ENCODE measurements at places on chromosomes 1 and 21.

GRCh38 chr1:109799445-109799844 is 35.7 kb upstream of the EPS8L3 start:
- no peak for DNase-seq

DNA sequence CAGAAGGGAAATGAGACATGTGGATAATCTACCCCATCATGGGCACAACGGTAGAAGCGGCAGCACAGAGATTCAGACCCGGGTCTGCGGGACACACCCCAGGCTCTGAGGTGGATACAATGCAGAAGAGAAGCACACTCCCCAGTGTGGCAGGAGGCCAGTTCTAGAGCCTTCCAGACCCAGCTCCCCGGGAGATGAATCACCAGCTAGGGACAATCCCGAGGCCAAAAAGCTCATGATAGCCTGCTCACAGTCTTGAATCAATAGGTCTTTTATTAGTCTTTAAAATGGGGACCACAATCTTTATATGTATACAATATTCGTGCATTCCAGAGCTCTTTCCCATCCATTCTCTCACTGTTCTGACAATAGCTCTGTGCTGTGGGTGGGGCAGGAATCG is 57.3 kb upstream of the DIRAS3 start:
- DNase-seq = no peak

- DNase-seq = no peak
Observed at GRCh38 chr1:23558140-23558871, 995 bp downstream of the ID3 start.

- DNase-seq = no peak
Observed at GRCh38 chr1:183227422-183228346, 41.6 kb downstream of the LAMC2 start.

- no peak for DNase-seq
Observed at GRCh38 chr1:247401310-247402119, 14.5 kb upstream of the NLRP3 start.

DNA sequence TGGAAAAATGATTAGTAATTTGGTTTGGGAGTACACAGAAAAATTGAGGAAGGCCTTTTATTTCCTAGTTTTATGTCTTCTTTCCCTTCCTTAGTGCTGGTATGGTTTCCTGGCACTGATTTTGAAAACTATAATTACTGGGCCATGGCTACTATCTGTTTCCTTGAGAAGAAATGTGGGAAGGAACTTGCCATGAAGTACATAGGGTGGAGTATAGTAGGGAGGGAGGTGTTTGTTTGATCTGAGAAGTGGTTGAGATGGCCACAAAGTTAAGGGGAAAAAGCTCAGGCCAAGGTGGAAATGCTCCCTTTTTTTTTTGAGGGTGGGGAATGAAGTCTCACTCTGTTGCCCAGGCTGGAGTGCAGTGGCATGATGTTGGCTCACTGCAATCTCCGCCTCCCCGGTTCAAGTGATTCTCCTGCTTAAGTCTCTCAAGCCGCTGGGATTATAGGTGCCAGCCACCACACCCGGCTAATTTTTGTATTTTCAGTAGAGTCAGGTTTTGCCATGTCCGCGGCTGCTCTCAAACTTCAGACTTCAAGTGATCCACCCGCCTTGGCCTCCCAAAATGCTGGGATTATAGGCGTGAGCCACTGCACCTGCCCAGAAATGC is 11.3 kb downstream of the HJV start:
- DNase-seq = no peak

DNA sequence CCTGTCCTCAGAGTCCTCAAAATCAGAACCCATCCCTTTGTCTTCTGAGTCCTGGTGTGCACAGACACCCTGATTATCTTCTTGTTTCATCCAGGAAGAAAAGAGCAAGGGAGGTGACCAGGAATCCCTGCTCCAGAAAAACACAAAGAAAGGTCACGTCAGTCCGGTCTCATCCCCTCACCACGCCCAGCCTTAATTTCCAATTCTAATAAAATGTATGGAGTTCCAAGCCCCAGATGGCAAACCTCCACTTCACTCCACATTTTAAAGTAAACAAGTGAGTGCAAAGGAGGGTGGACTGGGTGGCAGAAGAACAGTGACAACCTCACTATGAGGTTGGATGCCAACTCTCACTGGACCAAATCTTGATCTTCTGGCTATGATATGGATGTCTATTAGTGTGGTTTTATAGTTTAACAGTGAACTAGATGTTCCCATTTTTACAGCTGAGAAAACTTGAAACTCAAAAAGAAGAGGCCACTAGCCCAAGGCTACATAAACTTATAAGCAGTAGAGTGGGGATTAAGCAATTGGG is 22.0 kb downstream of the ZNF697 start:
- DNase-seq = no peak

DNA sequence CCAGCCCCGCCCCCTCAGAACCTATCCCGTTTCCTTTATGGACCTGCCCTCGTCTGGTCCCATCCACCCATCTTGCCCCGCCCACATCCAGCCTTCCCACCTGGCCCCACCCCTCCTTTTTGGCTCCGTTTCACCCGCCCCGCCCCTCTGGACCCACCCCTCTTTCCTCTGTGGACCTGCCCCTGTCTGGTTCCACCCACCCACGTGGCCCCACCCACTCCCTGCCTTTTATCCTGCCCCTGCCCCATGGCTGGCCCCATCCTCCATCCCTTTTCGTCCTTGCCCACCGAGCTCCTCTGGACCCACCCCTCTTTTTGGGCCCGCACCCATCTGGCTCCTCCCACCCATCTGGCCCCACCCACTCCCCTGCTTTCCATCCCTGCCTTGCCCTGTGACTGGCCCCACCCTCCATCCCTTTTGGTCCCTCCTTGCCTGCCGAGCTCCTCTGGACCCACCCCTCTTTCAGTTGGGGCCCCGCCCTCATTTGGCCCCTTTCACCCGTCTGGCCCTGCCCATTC is 177.3 kb downstream of the CAMTA1 start:
- peak; percentile 47 for DNase-seq

DNA sequence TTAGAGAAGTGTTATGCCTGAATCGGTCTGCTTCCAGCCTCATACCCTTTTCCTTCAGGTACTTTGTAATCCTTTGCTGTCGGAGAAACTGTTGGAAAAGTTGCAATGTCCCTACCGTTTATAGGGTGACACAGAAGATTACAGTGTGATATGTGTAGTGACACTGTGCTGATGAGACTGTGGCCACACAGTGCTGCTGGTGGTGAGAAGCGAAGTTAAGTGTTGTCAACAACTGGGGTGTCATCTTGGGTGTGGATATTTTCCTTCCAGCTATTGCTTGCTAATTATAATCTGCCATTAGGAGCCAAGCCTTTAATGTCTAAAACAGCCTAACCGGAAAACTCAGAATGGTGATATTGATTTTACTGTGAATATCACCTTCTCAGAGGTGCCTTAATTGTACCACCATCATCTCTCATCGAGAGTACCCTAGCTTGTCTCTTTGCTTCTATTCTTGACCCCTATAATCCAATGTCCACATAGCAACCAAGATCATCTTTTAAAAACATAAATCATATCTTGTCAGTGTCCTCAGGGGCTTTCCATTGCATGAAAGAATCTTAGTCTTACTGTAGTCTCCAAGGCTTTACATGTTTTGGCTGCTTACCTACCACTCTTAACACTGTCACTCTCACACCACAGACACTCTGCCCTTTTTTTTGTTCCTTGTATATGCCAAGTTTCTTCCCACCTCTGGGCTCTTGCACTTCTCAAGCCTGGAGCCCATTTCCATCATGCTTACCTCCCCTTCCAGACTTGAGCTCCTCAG is 89.4 kb upstream of the PGD start:
- DNase-seq = no peak

GRCh38 chr1:165833358-165833757 is 5.9 kb downstream of the UCK2 start:
- DNase-seq = no peak

GRCh38 chr1:91830242-91831131 is 55.5 kb downstream of the TGFBR3 start:
- DNase-seq = no peak

GRCh38 chr1:77016386-77016985 is 149.2 kb downstream of the ST6GALNAC5 start:
- no peak for DNase-seq

DNA sequence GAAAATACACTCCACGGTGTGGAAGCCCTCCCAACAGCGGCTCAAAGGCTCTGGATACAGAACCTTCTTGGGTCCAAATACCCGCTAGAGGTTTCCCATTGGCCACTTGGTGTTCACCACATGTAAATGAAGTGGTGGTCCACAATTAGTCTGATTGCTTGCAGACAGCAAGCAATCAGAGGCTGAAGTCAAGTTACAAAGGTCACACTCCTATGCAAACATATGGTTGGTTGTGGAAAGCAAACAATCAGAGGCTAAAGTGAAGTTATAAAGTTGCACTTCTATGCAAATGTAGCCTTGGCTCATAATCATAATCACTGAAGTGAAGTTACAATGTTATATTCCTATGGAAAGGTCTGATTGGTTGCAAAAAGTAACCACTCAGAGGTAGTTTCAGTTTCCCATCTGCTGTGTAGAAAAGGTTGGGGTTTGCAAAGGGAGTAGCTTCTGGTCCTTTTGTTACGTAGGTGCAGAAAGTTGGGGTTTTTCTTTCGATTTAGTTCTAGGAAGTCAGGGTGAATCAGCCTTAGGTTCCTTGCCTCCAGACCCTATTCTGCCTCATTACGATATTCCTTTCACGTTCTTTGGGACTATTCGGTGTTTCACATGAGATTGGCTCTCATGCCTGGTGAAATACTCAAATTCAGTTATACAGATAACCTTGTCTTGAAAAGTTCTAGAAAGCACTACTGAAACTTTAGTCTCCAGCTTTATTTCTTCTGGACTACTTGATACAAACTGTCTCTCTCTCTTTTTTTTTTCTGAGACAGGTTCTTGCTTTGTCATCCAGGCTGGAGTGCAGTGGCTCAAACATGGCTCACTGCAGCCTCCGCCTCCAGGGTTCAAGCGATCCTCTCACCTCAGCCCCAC is 36.7 kb upstream of the MTF2 start:
- DNase-seq = no peak

Data from stimulated activated CD8-positive, alpha-beta memory T cell treated with anti-CD3 and anti-CD28 coated beads, Interleukin-7, amount 100 ng/mL, for 48 hours (primary cell).